Head of caudate nucleus (tissue), 42 donors: ENCODE measurements at places on chromosomes 3 and 15.

DNA sequence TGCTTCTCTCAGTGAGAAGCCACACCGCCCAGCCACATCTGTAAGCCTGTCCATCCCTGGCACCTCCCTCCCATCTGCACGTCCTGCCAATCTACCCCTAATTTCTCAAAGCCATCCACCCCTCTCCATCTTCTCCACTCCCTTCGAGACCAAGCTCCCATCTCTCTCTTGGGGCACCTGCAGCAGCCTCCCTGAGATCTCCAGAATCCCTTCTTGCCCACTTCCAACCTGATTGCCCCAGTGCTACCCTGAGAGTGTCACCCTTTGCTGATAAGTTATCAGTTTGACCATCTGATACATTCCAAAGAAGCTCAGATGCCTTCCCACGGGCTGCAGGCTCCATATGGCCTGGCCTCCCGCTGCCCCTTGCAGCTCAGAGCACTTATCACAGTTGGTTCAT lies 496.1 kb downstream of the SHQ1 start:
- DNase-seq, result peak; percentile 2

- DNase-seq, result peak; percentile 8
These were observed 544 bp upstream of the TIMMDC1 start for GRCh38 chr3:119497820-119498185.

- no peak for DNase-seq
These were observed 37.5 kb downstream of the ZNF710 start for GRCh38 chr15:90038632-90039095.

GRCh38 chr3:45509038-45509767 lies 85.3 kb upstream of the LIMD1 start:
- peak; percentile 53 for DNase-seq

DNA sequence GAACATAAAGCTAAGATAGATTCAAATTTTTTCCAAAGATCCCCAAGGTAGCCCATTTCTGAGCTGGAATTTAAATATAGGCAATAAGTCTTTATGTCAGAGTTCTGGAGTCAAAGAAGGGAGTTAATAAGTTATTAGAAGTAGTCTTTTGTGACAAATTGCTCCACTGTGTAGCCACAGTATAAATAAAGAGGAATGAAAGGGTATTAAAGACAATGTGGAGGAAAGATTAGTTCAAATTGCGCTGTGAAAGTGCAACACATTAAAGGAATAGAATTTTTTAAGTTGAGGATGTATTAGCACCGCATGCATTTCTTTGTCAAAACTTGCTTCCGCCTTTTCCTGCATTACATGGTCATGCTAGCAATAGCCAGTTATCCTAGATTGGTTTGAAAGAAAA lies 666.6 kb upstream of the CCDC54 start:
- DNase-seq, result no peak

DNA sequence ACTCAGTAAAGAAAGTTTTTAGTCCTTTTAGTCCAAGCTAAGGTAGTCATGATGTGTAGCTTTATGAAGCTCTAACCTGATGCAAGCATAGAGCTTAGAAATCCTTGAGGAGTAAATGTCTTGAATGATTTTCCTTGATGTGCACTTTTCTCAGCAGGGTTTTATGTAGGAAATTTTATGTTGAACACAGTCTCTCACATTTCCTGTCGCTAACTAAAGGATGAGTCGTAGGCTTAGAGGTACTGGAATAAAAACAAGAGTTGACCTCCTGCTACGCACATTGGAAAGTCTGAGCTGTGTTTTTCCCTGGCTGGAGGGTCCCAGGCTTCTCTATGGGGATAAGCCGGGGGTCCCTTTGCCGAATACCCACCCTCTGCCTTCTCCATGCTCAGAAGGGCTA lies 34.7 kb upstream of the ZPLD1 start:
- DNase-seq, result no peak

DNA sequence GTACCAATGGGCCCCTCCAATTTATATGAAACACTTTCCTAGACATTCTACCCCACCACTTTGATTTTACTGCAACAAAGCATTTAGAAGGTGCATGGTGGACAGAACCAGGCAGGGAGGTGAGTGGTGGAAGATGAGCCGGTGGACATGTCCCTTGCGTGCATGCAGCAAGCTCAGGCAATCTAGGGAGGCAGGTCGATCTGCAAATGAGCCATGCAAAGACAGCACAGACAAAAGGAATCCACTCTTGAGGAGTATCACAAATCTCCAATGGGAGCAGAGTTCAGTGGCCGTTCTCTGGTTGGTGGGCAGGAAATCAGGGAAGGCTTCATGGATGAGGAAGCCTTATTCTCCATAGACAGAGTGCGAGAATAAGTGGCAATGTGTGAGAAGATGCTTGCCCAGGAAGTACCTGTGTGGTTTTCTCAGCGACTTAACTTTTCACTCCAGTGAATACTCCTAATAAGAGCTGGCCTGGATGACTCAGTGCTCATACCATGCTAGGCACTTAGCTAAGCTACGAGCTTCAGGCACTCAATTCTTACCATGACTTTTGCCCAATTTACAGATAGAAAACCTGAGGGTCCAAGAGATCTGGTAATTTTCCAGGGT lies 152.5 kb downstream of the FOXP1 start:
- DNase-seq, result no peak

DNA sequence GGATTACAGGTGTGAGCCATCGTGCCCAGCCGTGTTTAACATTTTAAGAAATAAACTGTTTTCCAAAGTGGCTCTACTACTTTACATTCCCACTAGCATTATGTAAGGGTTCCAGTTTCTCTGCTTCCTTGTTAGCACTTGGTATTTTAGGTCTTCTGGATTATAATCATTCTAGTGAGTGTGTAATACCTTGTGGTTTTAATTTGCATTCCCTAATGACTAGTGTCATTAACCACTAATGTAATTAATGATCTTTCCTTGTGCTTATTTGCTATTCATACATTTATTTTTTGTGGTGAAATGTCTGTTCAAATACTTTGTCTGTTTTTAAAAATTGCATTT lies 30.7 kb downstream of the ARIH2 start:
- no peak for DNase-seq

DNA sequence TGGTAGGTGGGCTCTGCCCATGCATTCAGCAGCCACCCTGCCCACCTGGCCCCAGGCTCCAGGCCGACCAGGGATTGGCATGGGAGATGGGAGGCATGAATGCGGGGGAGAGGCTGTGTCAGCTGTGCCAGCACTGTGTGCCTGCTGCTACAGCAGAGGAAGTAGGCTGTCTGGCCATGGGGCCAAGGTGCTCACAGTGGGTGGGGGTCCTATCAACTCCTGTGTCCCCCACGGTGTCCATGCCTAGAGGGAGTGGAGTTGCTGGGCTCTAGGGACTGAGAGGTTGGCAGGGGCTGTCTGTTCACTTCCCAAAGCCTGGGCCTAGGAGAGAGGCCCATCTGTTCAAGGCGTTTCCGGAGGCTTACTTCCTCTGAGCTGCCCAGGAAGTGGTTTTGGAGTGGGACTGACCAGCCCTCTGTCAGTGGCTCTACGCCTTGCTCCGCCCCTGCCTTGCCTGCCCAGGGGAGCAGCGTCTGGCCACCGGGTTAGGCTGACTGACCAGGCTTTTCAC lies 5.8 kb downstream of the PRKCD start:
- DNase-seq, result peak; percentile 41

GRCh38 chr15:99703603-99704443 lies 29.4 kb downstream of the LYSMD4 start:
- no peak for DNase-seq

DNA sequence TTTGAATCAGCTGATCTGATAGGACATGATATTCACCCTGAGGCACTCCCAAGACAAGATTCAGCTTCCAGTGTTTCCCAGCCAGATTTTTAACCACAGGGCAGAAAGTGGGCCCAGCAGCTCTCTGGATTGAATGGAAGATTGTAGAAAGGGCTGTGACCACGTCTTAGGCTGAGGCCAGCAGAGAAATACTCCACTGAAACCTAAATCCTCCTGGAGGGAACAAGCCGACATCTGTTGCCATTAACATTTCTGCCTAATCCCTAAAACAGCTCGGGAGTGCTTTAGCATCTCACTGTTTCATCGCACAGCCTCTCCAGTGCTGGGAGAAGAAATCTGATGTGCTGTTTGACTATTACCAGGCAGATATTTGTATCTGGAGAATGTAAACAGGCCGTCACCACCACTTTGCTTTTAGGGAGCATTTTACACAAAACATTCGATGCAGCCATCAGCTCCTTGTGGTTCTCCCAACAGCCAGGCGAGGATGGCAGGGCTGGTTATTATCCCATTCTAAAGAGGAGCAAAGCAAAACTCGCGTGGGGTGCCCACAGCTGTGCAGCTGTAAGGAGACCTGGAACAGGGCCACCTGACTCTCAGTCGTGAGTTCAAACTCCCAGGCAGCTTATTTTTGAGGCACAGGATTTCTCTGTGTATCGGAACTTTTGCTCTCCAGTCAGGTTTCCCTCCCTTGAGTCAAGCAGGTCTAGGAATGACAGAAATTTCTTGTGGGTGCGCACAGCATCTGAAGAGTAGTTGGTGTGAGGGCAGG lies 117.4 kb downstream of the LIPC start:
- DNase-seq, result no peak

GRCh38 chr15:96234109-96234892 lies 96.2 kb upstream of the NR2F2 start:
- no peak for DNase-seq

GRCh38 chr3:17947833-17948232 lies 205.4 kb upstream of the TBC1D5 start:
- DNase-seq, result no peak

GRCh38 chr15:43440721-43441281 lies 52.2 kb downstream of the TP53BP1 start:
- DNase-seq, result peak; percentile 42

DNA sequence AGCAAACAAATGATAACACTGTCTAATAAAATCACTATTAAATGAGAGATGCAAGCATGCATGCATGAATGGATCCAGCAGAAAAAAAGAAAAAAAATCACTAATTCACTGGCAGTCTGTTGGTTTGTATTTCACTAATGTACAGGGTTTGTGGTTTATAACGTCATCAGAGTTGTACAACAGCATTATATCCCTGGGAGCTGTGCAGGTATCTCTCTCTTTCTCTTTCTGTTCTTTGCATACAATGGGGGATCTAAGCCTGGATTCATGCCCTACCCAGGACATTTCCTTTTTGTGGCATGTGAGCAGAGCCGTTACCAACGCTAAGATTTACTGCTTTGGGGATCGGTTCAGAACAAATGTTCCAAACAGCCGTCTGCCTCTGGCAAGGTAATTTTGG lies 229.5 kb downstream of the SOX2 start:
- DNase-seq, result no peak

DNA sequence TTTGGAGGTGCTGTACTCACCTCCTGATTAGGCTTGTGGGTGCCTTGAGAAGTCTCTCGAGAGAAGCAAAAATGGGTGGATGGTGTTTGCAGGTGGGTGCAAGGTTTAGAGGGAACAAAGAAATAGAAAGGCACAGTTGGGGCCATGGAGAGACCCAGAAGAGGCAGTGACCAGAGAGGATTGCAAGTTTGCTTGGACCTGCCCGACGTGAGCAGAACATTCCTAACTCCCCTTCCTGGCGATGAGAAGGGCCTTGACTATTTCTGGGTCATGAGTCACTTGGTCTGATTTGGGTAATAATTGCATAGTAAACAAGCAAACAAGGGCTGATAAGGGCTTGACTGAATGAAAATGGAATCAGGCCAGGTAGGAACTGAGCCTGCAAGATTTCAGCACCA lies 7.0 kb upstream of the CTSH start:
- DNase-seq, result no peak

DNA sequence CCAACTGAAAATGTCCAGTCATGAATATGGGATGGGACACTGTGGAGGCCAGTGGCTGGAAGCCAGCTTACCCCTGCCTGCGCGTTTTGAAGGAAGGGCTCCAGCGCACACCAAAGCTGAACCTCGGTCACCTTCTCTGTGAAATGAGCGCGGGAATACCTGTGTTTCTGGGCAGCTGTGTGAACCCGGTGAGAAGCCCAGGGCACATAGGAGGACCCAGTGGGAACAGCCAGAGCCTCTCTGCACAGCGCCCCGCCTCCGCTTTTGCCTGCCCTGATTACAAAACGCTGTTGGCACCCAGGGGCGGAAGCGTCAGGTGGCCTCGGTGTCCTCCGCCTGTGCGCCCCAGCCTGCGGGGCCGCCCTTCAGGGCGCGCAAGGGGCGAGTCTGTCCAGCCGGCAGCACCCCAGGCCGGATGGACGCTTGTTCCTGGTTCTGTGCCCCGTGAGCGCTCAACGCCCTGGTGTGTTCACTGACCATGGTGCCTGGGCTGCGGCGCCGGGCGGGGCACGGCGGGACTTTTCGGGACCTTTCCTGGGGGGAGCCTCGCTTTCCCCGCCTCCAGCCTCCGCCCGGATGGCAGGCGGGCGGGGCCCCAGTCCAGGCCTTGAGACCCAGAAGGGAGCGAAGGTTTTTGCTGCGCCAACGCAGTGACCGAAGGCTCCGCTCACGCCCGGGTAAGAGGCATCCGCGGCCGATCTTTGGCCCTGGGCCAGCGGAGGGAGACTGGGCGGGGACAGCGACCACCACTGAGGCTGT lies at the start of gene SQOR:
Gene SQOR, plus strand, starts transcription at position 598 of the 759 bp plus-strand sequence. CDS start 23,895 bp downstream, outside the sequence.
- DNase-seq, result peak; percentile 48

DNA sequence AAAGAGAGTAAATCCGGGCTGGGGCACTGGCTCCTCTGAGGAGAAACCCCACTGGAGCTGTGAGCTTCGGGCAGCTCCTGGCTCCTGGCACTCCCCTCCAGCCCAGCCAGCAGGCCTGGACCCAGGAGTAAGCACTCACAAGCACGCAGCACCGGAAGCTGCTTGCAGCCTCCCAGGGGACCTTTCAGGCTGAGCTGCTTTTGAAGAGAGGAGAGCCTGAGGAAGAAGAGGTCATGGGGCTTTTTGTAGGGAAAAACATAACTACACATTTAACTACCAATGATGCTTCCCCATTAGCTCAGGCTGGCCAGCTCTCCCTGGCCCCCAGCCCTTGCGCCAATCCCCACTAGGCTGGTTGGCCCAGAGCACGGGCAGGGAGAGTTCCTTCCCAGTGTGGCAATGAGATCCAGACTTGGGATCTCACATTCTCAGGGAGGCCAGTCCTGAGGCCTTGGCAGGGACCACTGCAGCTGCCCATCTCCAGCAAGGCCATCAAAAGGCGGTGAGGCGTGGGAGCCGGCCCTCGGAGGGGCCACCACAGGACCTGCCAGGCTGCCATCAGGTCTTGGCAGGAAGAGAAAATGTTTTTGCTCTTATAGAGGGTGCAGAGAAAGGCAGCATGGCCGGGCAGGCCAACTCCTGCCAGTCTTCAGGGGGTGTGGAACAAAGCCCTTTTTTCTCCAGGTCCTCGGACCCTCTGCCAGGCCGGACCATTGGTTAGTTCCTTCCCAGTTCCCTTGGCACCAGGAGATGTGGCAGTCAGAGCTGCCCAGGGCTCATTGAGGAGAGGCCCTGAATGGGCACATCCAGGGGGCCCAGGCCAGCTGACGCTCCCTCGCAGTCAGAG lies 41.5 kb upstream of the MFGE8 start:
- peak; percentile 59 for DNase-seq

- no peak for DNase-seq
These were observed 268.0 kb upstream of the ARHGEF26 start for GRCh38 chr3:153853163-153853562.

- DNase-seq, result no peak
These were observed 54.4 kb upstream of the STRIT1 start for GRCh38 chr3:155347901-155348300.

GRCh38 chr3:61664105-61664482 lies 102.7 kb downstream of the PTPRG start:
- no peak for DNase-seq
